ENCODE measurements at places on chromosomes 13 and 19. TPM values are rescaled to one million over a fixed set of nuclear protein-coding genes. Genes with fewer than 3 reads are reported as not detected.

DNA sequence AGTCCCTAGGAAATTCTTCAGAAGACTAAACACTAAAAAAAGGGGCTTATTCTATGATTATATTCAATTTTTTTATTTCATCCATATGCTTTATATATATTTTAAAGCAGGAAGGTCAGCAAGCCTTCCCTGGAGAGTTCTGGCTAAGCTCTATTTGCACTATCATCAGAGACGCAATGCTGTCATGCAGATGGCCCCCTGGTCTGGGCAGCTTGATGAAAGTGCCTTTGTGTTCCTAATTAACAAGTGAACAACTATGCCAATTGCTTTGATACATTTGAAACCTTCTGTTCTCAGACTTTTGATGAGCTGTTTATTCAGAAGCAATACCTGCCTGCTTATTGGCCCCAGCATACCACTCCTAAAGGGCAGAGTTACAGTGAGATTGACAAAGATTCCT, 1344.6 kb downstream of the OLFM4 start:
- H3K36me3 ChIP-seq: no peaks in the 10 kb centered on the region
- H3K4me3 ChIP-seq: no peak overlapping the region
- no peak for DNase-seq
- no peaks in the 10 kb centered on the region for H3K4me1 ChIP-seq
- no peaks in the 10 kb centered on the region for H3K27me3 ChIP-seq

DNA sequence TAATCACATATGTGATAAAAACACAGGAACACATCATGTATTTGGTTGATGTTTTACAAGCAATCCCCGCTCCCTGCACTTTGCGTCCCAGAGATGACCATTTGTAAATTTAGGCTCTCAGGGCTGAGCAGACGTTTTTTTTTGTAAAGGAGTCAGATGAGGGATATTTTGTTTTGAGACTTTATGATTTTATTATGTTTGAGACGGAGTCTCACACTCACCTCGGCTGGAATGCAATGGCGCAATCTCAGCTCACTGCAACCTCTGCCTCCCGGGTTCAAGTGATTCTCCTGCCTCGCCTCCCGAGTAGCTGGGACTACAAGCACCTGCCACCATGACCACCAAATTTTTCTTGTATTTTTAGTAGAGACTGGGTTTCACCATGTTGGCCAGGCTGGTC, 1.4 kb downstream of the TLE6 start:
- H3K4me3 ChIP-seq: no peak overlapping the region
- H3K4me1 ChIP-seq: peaks cover 18% of the 10 kb centered on the region
- H3K36me3 ChIP-seq: no peaks in the 10 kb centered on the region
- peaks cover 15% of the 10 kb centered on the region for H3K27me3 ChIP-seq
- no peak overlapping the region for H3K27ac ChIP-seq

- H3K36me3 ChIP-seq: peaks cover 18% of the 10 kb centered on the region
- H3K4me1 ChIP-seq: peaks cover 5% of the 10 kb centered on the region
- peak within 1 kb of the TSS; percentile 95 for H3K4me3 ChIP-seq
- peak; percentile 90 for DNase-seq
- H3K27ac ChIP-seq: peak within 1 kb of the TSS; percentile 91
Observed at GRCh38 chr19:24086974-24087595, at the start of gene ZNF254. ZNF254 (plus strand) TSS chr19:24087187; CDS start chr19:24087308, 121 bp downstream.

GRCh38 chr13:24075137-24075975, 85.2 kb upstream of the SPATA13 start:
- H3K27ac ChIP-seq: no peak overlapping the region
- no peak for DNase-seq
- H3K27me3 ChIP-seq: peaks cover 8% of the 10 kb centered on the region

DNA sequence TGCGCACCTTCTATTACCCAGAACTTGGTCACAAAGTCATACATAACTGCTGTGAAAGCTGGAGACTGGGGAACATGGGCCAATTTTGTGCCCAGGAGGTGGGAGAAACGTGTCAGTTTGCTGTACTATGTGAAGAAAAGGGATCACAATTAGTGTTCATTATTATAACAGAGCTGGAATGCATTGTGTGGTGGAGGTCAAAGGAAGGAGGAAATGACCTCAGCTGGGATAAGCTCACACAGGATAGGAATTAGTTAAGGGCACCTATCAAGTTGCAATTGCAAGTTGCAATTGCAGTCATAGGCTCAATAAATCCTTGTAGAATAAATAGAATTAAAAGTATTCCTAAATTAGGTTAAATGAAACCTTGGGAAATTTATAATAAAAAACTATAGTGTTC, 103.9 kb upstream of the OBI1 start:
- no peaks in the 10 kb centered on the region for H3K36me3 ChIP-seq
- H3K27me3 ChIP-seq: peaks cover 2% of the 10 kb centered on the region
- H3K4me1 ChIP-seq: no peaks in the 10 kb centered on the region
- DNase-seq: no peak
- H3K4me3 ChIP-seq: no peak overlapping the region
- no peak overlapping the region for H3K27ac ChIP-seq

DNA sequence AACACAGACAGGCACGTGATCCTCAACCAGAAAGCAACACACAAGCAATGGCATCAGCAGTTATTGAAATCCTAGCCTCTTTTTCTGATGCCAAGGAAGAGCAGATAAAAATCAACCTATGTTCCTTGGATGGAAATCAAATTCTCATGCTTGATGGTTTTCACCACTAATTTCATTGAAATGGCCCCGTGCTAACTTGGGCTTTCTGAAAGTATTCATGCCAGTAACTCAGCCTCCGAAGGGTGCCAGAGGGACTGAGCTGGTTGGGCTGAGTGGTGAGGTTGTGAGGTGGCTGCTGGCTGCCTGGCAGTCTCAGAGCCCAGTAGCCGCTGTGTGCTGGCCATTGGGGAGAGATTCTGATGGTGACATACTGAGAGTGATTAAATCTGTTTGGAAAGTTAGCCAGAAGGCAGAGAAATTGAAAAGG, 309.3 kb downstream of the DCT start:
- H3K4me3 ChIP-seq: no peak overlapping the region
- H3K27ac ChIP-seq: no peak overlapping the region
- peaks cover 3% of the 10 kb centered on the region for H3K27me3 ChIP-seq
- DNase-seq: no peak

- DNase-seq: no peak
- H3K27me3 ChIP-seq: no peaks in the 10 kb centered on the region
- H3K36me3 ChIP-seq: peaks cover 11% of the 10 kb centered on the region
- H3K4me1 ChIP-seq: peaks cover 21% of the 10 kb centered on the region
- peak overlapping the region; percentile 73 for H3K4me3 ChIP-seq
- no peak overlapping the region for H3K27ac ChIP-seq
Observed at GRCh38 chr19:4473011-4473762, 1.1 kb downstream of the HDGFL2 start.

DNA sequence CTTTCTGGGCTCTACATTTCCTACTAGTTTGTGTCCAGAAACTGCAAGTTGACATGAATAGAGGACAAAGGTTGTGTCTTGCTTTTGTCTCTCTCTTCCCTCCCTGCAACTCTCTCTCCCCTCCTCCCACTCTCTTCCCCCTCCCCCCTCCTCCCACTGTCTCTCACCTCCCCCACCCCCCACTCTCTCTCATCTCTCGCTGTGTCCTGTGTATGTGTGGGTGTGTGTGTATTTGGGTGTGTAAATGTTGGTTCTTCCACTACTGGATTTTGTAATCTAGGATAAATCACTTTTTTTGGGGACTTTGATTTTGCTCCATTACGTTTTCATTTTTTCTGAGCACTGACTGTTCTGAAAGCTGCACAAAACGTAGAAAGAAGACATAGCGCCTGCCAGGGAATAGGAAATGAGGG, 48.4 kb downstream of the AKAP11 start:
- H3K4me1 ChIP-seq: peaks cover 18% of the 10 kb centered on the region
- H3K4me3 ChIP-seq: no peak overlapping the region
- H3K27me3 ChIP-seq: no peaks in the 10 kb centered on the region
- H3K27ac ChIP-seq: peak overlapping the region; percentile 34
- DNase-seq: no peak

GRCh38 chr13:25109341-25109740, 13.4 kb downstream of the PABPC3 start:
- no peak overlapping the region for H3K4me3 ChIP-seq
- H3K27ac ChIP-seq: no peak overlapping the region
- H3K36me3 ChIP-seq: no peaks in the 10 kb centered on the region
- H3K27me3 ChIP-seq: peaks cover 9% of the 10 kb centered on the region
- no peaks in the 10 kb centered on the region for H3K4me1 ChIP-seq
- DNase-seq: no peak

DNA sequence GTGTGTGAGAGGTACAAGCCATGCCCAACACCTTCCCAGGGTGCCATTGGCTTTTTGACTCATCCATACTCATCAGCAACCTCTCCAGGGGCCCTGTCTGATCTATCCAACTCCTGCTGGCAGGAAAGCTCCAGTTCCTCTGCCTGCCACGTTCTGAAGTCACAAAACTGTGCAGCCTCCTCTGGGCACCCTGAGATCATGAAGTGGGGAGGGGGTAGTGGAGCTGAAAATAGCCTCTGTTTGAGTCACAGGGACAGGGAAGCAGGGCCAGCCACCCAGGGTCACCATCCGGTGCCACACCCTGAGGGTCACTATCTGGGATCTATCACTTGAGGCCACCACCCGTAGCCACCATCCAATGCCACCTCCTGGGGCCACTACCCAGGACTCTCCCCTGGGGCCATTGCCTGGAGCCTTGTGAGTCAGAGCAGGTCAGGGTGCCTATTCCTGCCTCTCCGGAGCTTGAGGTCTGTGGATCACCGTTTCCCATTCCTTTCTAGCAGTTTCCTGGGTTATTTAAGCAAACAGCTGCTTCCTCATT, 172.1 kb downstream of the NUFIP1 start:
- H3K4me1 ChIP-seq: peaks cover 19% of the 10 kb centered on the region
- no peaks in the 10 kb centered on the region for H3K36me3 ChIP-seq
- H3K27ac ChIP-seq: no peak overlapping the region
- DNase-seq: no peak
- no peak overlapping the region for H3K4me3 ChIP-seq

DNA sequence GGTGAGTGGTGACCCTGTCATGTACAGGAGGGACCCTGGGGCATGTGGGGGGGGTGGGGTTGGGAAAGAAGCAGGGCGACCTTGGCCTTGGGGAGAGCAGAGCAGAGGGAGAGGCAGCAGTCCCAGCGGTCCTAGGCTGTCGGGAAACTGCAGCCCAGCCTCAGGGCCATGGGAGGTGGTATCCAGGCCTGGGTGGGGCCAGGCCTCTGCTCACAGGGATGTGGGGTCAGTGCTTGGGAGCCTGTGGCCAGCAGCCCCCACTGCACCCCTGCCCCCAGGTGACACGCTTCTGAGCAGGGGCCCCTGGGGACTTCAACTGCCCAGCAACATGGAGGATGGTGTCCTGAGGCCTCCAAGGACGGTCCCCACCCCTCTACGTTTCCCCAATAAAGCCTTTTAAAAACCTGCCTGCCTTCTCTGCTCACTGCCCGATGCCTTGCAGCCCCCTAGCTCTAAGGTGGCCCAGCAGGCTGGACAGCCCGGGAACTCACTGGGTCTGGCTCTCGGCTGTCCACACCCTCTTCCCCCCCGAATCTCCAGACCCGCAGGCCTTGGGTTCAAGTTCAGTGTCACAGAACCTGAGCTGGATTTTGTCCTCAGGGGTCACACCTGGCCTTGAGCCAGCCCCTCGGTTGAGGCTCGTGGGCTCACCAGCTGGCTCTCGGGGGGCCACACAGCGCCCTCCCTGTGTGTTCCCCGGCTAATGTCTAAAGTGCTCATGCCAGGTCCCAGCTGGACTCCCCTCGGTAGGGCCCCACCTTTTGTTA, 6.9 kb downstream of the PNKP start:
- no peak overlapping the region for H3K4me3 ChIP-seq
- H3K27me3 ChIP-seq: no peaks in the 10 kb centered on the region
- DNase-seq: no peak
- peaks cover 46% of the 10 kb centered on the region for H3K36me3 ChIP-seq

GRCh38 chr19:50203281-50204080, at the start of gene MYH14:
MYH14 (plus strand) TSS chr19:50203622; CDS start chr19:50210366, 6,744 bp downstream.
- peak; percentile 11 for DNase-seq
- H3K36me3 ChIP-seq: no peaks in the 10 kb centered on the region
- peaks cover 2% of the 10 kb centered on the region for H3K4me1 ChIP-seq

DNA sequence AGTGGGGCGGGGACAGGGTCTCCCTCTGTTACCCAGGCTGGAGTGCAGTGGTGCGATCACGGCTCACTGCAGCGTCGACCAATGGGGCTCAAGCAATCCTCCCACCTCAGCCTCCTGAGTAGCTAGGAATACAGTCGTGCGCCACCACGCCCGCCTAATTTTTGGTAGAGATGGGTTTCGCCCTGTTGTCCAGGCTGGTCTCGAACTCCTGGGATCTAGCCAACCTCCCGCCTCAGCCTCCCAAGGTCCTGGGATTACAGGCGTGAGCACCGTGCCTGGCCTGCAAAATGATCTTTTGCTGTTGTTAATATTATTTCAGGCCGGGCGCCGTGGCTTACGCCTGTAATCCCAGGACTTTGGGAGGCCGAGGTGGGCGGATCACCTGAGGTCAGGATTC, 621 bp upstream of the TGDS start:
- peak overlapping the region; percentile 93 for H3K27ac ChIP-seq
- peaks cover 35% of the 10 kb centered on the region for H3K4me1 ChIP-seq
- no peak for DNase-seq

GRCh38 chr13:66429156-66429555, 801.0 kb downstream of the PCDH9 start:
- no peaks in the 10 kb centered on the region for H3K4me1 ChIP-seq
- no peak for DNase-seq
- no peaks in the 10 kb centered on the region for H3K36me3 ChIP-seq

DNA sequence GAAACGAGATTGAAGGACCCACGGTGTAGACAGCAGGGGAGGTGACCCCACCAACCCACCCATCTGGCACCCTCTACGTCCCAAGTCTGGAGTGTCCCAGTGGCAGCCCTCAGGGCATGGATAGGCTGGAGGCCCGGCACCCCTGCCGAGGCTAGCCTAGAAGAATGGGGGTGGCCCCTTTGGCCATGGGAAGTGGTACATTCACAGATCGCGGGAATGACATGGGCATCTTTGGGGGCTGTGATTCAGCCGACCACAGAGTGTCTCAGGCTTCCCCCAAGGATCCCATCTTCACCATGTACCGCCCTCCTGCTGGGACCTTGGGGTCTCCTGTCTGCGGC, 11.3 kb upstream of the MKNK2 start:
- peaks cover 2% of the 10 kb centered on the region for H3K36me3 ChIP-seq
- peak overlapping the region; percentile 86 for H3K4me3 ChIP-seq
- peaks cover 24% of the 10 kb centered on the region for H3K4me1 ChIP-seq
- no peaks in the 10 kb centered on the region for H3K27me3 ChIP-seq
- peak overlapping the region; percentile 91 for H3K27ac ChIP-seq

- H3K4me3 ChIP-seq: no peak overlapping the region
- no peak for DNase-seq
- H3K36me3 ChIP-seq: peaks cover 7% of the 10 kb centered on the region
- no peak overlapping the region for H3K27ac ChIP-seq
- no peaks in the 10 kb centered on the region for H3K27me3 ChIP-seq
- no peaks in the 10 kb centered on the region for H3K4me1 ChIP-seq
Observed at GRCh38 chr19:32881766-32882165, 12.2 kb upstream of the SLC7A9 start.

- DNase-seq: no peak
- no peaks in the 10 kb centered on the region for H3K36me3 ChIP-seq
- no peak overlapping the region for H3K27ac ChIP-seq
- H3K27me3 ChIP-seq: no peaks in the 10 kb centered on the region
- H3K4me1 ChIP-seq: no peaks in the 10 kb centered on the region
Observed at GRCh38 chr13:42116225-42116624, 67.8 kb downstream of the DGKH start.

Gene SLC35E1
- total RNA-seq: 46.0 TPM

Gene SH2D3A
- 17.1 TPM for total RNA-seq

Gene ZNF813
- 5.5 TPM for total RNA-seq

Gene PLA2G4C
- 13.3 TPM for total RNA-seq

Gene ELF1
- total RNA-seq: 70.8 TPM

Gene MCEMP1
- not detected for total RNA-seq

Gene ZNF865
- total RNA-seq: 12.0 TPM

Gene CD209
- total RNA-seq: not detected

Gene PSG11
- total RNA-seq: not detected

Gene TIMM50
- total RNA-seq: 86.7 TPM

Gene TMEM255B
- total RNA-seq: 0.61 TPM

Gene HSPBP1
- 45.4 TPM for total RNA-seq

All from activated CD4-positive, alpha-beta memory T cell treated with anti-CD3 and anti-CD28 coated beads for 36 hours (primary cell).